ENCODE measurements at places on chromosomes 11 and 22.

GRCh38 chr22:31218565-31219262 lies 6.6 kb downstream of the LIMK2 start:
- DNase-seq: no peak

- DNase-seq: no peak
Measured at GRCh38 chr11:69486056-69486772, 4.8 kb downstream of the LINC01488 start.

DNA sequence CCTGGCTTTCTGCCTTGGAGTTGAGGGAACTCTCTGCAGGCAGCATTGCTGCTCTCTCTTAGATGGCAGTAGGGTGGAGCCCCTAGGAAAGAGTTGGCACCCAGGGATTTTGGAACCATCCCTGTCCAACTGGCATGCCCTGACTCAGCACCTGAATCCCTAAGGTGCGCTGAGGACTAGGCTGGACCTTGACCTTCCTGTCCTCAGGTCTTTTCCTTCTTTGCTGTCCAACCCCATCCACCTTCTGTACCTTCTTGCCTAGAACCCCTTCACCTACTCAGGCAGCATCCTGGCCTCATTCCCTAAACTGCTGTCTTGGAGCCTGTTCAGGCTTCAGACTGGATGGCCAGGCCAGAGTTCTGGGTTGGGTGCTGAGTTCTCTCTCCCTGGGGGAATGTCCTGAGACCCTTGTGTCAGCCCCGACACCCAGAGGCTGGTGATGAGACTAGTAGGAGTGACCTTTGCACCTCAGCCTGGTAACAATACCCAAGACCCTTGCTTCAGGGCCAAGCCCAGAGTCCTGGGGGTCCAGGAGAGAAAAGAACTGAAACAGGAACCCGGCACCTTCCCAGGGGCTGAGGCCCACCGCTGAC lies 2.5 kb upstream of the POLD4 start:
- DNase-seq: no peak

DNA sequence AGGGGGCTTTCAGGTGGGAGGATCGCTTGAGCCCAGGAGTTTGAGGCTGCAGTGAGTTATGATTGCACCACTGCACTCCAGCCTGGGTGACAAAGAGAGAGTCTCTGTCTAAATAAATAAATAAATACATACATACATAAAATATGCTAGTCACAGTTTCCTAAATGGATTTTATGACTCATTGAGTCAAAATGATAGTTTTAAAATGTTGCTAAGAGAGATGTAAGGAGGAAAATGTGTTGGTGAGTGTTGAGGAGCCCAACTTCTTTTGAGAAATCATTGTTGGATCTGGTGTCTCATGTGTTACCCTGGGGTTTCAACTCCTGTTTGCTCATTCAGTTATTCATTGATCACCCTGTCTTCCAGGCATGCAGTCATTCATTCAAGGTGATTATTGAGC lies 21.0 kb downstream of the PARVB start:
- DNase-seq: peak; percentile 14

DNA sequence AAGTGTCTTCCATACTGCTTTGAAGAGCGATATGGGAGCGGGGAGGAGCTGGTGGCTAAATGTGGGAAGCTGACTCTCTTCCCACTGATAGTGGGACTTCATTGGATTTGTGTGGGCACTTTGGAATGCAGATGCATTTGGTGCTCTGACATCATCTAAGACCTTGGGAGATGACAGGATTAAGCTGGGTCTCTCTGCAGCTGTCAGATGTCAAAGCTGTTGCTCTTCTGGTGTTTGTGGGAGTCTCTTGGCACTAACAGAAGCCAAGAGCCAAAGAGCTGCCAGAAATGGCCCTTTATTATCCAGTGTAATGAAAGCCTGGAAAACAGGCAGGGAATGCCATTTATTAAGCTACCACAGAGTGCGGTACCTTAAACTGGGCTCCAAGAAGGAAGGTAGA lies 20.6 kb downstream of the GRAMD1B start:
- DNase-seq: no peak

DNA sequence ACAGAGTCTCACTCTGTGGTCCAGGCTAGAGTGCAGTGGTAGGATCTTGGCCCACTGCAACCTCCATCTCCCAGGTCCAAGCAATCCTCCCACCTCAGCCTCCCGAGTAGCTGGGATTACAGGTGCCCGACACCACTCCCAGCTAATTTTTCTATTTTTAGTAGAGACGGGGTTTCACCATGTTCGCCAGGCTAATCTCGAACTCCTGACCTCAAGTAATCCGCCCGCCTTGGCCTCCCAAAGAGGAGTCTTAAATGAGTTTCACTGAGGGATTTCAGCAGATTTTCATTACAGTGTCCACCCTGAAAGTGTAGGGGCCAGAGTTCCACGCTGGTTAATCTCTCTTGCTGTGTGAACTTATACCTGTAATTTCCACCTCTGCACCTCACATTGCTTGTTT lies 412 bp upstream of the RPS3 start:
- no peak for DNase-seq

- DNase-seq: peak; percentile 84
Measured at GRCh38 chr11:3091846-3092602, 34.8 kb upstream of the CARS1 start.

DNA sequence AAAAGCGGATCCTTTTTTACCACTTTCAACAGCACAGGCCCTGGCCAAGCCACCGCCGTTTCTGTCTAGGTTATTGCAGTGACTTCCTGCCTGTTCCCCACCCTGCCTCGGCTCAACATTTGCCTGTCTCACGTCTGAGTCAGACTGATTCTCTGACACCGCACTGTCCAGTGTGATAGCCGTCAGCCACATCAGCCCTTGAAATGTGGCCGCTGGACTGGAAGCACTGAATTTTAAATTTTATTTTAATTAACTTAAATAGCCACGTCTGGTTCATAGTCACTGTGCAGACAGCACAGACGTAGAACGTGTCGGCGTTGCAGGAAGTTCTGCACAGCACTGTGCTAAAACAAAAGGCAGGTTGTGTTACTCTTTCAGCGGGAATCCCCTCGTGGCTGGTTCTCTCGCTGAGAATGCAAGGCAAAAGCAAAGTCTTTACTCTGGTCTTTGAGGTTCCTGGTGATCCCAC lies 56.3 kb upstream of the ADSL start:
- no peak for DNase-seq

DNA sequence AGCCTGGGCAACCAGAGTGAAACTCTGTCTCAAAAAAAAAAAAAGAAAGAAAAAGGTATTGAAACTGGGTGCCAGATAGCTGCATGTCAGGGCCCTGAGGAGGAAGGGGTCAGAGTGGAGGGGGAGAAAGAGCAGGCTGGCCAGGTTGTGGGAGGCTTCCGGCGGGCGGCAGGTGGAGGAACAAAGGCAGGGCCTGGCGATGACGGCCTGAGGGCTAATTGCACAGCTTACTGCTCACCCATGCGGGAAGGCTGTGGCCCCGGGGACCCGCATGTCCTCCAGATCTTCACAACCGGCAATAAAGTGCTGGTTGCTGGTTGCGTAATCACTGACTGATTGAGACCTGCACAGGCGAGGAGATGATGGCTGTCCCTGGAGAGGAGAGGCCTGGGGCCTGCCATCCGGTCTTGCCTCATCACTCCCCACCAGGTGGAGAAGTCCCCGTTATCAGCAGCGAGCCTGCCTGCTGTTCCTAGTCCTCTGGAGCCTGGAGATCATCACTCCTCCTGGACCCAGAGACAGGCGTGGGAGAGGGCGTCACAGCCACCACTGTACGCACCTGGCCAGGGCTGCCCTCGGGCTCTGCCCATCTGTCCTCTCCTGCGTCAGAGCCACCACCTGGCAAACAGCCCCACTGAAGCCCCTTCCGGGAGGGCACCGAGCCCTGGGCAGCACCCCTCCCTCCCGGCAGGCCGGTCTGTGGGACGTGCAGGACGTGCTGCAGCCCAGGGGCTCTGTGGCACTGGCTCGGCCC lies 18.7 kb downstream of the H19 start:
- no peak for DNase-seq

DNA sequence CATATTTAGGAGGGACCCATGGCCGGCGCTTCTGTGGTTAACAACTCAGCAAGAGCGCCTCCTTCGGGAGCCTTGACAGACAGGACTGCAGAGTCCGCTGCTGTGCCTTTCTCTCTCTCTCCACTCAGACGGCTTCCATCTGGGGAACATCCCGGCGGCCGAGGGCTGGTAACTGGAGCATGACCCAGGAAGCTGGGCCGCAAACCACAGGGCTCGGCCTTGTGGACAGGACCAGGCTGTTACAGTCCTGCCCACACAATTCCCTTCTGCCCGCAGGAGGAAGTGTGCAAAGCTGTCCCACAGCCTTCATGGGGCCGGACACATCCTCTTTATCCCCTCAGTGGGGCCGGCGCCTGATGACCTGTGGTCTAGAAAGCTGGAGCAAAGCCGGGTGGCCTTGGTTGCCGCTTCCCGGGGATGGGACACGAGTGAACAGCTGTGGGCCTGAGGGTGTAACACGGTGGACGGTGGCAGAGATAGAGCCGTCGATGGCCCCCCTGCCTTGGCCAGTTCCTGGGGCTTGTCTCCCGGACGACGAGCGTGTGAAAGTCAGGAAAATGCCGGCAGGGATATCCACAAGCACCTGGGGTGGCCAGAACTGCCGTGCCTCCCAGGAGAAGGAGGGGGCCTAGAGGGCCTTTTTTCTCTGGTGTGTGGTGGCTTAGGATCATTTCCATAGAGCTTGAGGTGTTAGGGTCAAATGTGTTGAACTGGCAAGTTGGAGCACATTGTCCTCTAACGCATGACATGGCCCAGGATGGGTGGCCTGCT lies 50.1 kb downstream of the FBLN1 start:
- DNase-seq: peak; percentile 76

DNA sequence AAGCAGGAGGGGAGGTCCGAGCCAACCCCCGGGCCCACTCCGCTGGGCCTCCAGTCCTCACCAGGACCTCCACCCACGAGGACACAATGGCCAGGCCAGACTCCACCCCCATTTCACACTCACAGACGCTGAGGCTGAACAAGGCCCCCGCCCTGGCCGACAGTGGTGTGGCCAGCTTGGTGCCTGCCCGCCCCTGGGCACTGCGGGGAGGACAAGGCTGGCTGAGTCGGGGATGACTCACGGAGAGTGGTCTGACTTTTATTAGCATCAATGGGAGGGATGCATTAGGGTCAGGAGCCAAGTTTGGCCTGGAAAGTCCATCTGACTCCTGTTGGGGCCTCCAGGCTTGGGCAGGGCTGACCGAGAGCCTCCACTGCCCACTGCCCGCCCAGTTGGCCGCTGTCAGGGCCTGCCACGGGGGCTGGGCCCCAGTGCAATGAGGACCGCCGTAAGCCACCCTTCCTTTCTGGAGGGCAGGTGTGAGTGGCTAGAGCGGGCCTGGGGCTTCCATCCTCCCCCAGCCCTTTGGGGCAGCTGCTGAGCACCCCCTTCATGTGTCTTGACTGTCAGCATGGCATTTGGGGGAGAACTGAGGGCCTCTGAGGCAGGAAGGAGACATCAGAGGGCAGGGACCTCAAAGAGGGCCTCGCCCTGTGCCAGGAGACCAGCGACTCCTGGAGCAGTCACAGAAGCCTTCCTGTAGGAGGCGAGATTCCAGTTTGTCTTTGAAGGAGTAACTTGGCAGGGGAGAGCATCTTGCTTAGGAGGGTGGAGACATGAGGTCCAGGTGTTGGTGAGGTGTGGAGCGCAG lies 10.6 kb downstream of the TSPAN32 start:
- DNase-seq: peak; percentile 46

GRCh38 chr22:48843640-48844039 lies 984.0 kb downstream of the BRD1 start:
- no peak for DNase-seq

DNA sequence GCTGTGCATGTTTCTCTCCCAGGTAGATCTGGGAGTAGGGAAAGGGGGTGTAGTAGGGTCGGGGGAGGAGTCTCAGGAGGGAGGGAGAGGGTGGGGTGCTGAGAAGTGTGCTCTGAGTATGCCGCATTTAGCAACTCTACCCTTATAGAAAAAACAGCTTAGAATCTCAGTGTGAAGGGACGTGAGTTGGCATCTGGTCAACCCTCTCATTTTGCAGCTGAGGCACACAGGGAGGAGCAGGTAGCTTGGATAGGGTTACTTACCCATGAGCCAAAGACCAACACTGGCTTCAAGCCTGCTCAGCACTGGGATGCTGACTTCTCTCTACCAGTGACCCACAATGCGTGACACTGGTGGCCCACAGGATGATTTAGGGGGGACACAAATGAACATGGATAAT lies 95.9 kb downstream of the FBXO7 start:
- no peak for DNase-seq

GRCh38 chr22:27349456-27349855 lies 452.1 kb downstream of the MN1 start:
- peak; percentile 69 for DNase-seq

DNA sequence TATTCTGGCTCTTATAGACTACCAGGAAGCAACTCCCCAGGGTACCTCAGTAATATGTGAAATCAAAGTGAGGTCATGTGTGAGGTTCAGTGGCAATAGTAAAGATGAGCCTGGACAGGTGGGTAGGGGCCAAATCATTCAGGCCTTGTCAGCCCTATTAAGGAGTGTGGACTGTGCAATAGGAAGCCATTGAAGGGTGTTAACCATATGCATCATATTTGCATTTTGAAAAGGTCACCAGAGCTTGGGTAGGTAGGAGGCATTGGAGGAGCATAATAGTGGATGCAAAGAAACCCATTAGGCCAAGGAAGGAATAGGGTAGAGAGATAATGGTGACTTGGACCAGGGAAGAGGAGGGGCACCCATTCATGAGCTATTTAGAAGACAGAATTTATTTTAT lies 8.4 kb upstream of the MRPL11 start:
- DNase-seq: no peak

GRCh38 chr11:124152770-124153407 lies 30.3 kb upstream of the OR10D3 start:
- no peak for DNase-seq

- DNase-seq: no peak
Measured at GRCh38 chr11:16741473-16741872, 3.0 kb downstream of the C11orf58 start.

GRCh38 chr11:6607190-6607795 lies 3.7 kb downstream of the ILK start:
- DNase-seq: no peak

GRCh38 chr11:371051-371450 lies 1.8 kb downstream of the B4GALNT4 start:
- no peak for DNase-seq

GRCh38 chr11:40291329-40291728 lies 1168.1 kb downstream of the LRRC4C start:
- no peak for DNase-seq

- DNase-seq: no peak
Measured at GRCh38 chr11:20075627-20076026, 84.6 kb downstream of the DBX1 start.

GRCh38 chr11:26841818-26842473 lies 120.1 kb upstream of the SLC5A12 start:
- peak; percentile 50 for DNase-seq

DNA sequence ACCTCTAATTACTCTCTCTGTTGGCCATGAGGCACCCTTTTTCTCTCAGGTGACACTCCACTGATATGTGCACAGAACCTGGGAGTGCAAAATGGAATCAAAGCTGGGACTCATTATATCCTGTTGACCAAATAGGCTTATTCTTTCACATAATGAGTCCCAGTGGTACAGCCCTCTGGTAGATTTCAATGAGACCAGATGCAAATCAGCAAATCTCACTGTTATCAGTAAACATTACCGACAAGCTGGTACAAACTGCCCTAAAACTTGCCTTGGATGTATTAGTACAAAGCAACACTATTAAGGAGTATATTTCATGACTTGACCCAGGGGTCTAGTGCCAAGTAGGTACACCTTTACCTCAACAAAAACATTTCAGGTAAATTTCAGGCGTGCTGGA lies 128.3 kb downstream of the DDX10 start:
- no peak for DNase-seq
